ENCODE measurements at places on chromosomes 16 and 17.

- DNase-seq = no peak
Measured at GRCh38 chr16:72588551-72588950, 416.6 kb upstream of the PMFBP1 start.

- no peak for DNase-seq
Measured at GRCh38 chr16:17367036-17367435, 103.7 kb downstream of the XYLT1 start.

DNA sequence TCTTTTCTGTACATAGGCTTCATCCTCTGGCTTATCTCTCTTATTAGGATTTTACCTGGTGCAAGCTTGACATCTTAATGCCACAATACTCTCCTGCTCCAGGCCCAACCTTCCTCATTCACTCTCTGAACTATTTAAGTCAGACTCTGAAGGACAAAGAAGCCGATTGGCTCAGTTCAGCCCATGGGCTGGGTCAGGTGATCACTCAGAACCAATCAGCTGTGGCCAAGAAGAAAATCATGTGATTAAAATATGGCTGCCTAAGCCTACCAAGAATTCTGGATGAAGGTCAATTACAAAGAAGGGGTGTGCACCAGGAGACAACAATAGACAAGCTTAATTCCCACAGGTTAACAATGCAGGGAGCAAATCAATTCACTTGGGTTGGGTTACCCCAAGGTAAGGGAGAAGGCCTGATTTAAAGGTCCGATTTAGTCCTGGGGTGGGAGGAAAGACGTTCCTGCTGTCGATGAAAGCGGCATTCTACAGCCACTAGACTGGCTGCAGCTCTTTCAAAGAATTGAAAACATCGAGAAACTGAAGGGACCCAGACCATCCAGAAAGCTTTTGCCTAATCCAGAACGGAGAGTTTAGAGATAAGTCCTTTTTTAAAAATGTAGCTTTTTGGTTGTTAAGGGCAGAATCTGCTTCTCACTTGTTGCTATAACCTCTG, 42.9 kb upstream of the NFAT5 start:
- DNase-seq = peak; percentile 7

DNA sequence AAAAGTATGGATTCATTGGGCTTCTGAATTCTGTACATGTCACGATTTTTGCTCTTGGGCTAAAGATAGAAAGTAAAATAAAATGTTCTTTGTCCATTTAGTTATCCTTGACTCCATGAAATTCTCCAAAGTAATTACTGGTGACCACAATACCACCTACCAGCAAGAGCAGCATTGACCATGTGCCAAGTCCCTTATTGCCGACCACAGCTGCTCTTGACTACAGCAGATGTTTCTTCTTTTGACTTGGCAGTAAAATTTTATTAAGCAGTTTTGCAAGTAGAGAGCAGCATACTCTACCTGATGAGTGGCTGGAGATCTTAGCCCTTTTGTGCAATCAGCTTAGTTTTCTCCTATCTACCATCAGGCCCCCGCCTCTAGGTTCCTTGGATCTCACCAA, 152.2 kb upstream of the TBX2 start:
- peak; percentile 36 for DNase-seq

DNA sequence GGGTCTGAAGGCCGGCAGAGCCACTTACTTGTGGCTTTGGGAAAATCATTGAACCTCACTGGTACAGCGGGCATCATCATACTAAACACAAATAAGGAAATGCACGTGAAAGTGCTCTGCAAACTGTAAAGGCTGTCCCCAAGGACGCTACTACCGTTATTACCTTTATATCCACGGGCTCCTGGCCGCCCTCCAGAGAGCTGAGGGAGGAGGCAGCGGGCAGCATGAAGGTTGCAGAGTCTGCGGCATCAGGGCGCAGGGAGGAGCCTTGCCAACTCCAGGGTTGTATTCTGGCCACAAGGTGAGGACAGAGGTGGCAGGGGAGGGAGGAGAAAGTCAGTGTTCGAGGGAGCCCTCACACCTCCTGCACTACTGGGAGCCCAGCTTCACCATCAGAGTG, 68.3 kb upstream of the GCSH start:
- no peak for DNase-seq

DNA sequence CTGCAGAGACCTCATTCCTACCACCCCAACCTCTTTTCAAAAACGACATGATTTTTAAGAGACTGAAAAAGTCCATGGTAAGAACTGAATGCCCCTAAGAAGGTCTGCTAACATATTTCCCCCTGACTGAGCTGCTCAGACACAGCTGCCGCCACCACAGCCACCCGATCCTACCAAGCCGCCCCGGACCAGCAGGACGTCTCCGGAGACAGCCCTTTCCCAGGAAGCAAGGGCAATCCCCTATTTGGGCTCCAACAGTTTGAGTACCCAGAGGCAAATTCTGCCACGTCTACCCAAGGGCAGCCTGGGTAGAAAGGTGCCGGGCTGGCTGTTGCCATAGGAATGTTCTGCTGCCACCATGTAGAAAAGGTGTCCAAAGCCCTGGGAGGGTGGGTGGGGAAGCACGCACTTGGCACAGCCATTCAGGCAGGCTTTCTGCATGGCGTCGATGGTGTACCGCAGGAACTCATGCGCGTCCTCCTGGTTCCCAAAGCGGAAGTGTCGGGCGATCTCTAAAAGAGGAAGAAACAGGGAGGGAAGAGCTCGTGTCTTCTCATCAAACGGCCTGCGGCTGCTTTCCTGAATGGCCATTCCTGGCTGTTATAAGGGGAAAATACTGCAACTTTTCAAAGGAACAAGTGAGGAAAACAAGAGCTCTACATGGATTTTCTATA, 13.6 kb downstream of the USP36 start:
- DNase-seq = no peak

- DNase-seq = no peak
Measured at GRCh38 chr17:70171159-70171558, 1.8 kb downstream of the KCNJ2 start.

GRCh38 chr17:44222112-44222869, 2.8 kb upstream of the UBTF start:
- DNase-seq = peak; percentile 31

- no peak for DNase-seq
Measured at GRCh38 chr17:63335831-63336230, 110.3 kb downstream of the CYB561 start.

DNA sequence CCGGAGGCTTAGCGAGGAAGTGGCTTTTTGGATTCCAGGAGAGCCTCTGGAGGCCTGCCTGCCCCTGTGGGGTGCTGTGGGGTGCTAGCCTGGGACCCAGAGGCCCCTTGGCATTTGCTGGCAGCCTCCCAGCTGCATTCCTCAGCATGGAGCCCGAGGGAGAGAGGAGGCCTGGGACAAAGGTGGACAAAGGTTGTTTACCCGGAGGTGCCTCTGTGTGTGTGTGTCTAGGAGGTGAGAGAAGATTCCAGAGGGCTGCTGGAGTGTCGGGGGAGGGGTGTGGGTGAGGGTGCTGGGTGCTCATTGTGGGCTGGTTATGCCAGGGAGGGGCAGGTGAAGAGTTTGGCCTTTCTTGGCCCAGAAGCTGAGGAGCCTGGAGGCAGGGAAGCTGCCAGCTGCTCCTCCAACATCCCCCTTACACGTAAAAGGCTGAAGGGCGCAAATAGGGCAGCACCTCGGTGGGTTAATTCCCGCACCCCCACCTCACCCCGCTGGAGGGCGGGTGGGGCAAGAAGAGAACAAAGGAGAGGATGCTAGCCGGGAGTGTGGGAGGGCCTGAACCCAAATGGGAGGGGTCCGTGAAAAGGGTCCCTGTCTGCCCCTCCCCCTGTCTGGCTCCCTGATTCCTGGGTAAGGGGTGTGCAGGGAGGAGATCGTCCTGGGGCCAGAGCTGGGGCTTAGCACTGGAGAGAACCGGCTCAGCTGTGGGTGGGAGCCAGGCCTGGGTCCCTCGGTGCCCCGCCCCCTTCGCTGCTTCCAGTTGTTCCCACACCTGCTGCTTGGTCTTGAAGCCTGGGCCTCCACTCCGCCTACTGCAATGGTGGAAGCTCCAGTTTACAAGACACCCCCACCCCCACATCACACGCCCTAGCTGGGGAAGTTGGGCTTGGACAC, 9.9 kb downstream of the HEXIM2 start:
- DNase-seq = no peak

GRCh38 chr17:81298325-81298990, 3.4 kb upstream of the SLC38A10 start:
- DNase-seq = no peak

DNA sequence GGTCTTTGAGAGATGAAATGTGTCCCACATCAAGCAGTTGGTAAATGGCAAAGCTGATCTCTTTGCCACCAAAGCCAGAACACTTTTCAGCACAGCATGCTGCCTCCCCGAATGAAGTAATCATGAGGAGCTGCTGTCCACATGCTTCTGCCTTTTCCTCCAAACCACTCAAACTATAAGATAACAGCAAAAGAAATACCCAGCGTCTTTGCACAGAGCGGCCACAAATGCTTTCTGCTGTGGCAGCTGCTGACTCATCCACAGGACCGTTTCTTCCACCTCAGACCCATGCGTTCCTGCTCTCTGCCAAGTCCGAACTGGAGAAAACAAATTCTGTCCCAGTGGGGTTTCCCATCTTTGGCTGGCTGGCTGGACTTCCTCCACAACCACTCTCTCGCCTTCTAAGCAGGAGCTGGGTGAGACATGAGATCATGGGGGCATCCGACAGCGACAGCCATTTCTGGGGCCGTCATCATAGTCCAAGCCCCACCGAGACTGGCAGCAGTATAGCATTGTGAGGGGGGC, 27.1 kb downstream of the TBC1D3B start:
- peak; percentile 11 for DNase-seq

DNA sequence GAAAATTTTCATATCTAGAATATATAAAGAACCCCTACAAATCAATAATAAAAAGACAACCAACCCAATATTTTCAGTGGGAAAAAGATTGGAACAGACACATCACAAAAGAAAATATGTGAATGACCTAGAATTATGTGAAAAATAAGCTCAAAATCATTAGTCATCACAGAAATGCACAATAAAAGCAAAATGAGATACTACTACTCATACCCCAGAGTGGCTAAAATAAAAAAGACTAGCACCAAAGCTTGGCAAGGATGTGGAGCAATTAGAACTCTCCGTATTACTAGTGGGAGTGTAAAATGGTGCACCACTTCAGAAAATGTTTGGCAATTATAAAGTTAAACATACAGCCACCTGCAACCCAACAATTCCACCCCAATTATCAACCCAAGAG, 48.0 kb upstream of the CDH5 start:
- no peak for DNase-seq

DNA sequence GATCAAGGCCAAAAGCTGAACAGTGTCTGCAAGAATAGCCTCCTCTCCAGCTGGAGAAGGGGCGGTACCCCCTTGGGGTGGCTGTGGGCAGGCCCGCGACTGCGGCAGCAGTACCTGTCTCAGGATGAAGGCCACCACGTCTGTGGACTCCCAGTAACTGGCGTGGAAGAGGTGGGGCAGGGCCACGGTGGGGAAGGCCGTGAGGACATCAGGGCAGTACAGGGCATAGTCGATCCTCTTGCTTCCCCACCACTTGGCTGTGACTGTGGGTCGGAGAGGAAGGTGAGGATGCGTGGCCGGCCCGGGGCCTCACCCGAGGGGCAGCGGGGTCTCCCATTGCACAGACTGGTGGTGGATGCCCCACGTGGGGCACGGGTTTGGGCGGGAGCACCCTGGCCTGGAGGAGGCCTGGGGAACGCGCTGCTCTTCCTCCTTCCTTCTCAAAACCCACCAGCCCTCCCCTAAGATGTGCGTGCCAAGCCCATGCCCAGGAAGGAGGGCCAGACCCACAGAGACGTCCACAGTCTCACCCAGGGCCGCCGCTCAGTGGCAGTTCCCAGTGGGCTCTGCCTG, 26.0 kb downstream of the PIMREG start:
- no peak for DNase-seq

- no peak for DNase-seq
Measured at GRCh38 chr16:51048544-51048943, 102.5 kb downstream of the SALL1 start.

- peak; percentile 33 for DNase-seq
Measured at GRCh38 chr16:30786115-30786935, 680 bp downstream of the ZNF629 start.

DNA sequence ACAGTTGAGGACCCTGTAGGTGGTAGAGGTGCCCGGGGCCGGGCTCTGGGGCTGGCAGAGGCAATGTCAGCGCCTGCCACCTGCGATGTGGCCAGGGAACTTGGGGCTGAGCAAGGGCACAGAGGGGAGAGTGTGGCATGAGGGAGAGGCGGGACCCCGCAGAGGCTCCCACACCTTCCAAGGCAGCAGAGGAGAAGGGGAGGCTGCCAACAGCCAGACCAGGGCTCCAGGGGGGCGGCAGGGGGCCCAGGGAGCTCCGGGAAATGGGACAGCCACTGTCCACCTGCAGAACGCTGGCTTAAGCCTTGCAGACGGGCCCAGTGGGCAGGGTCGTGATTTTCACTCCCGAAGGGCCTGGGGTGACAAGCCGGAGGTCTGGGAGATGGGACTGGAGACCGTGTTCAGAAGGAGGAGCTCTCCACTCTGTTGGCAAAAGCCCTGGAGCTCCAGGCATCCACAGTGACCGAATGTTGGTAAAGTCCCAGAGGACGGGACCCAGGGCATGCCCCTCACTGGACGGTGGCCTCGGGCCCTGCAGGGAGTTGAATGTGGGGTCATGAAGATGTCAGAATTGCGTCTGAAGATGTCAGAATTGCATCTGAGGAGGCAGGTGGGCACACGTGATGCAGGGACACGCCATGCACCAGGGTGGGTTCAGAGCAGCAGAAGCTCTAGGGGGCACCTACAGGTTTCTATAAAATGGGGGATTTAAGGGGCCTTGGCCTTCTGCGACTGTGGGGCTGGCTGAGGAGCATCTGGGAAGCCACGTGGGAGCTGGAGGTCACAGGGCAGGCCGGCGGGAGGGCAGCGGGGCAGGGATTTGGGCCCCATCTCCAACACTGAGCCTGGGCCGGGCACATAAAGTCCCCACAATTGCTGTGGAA, 18.6 kb downstream of the CD7 start:
- no peak for DNase-seq

GRCh38 chr16:3774156-3774767, 56.9 kb upstream of the TRAP1 start:
- DNase-seq = no peak

GRCh38 chr17:43757171-43757660, 1.4 kb downstream of the SOST start:
- DNase-seq = no peak

GRCh38 chr17:50692448-50693035, 15.2 kb downstream of the ANKRD40 start:
- no peak for DNase-seq

DNA sequence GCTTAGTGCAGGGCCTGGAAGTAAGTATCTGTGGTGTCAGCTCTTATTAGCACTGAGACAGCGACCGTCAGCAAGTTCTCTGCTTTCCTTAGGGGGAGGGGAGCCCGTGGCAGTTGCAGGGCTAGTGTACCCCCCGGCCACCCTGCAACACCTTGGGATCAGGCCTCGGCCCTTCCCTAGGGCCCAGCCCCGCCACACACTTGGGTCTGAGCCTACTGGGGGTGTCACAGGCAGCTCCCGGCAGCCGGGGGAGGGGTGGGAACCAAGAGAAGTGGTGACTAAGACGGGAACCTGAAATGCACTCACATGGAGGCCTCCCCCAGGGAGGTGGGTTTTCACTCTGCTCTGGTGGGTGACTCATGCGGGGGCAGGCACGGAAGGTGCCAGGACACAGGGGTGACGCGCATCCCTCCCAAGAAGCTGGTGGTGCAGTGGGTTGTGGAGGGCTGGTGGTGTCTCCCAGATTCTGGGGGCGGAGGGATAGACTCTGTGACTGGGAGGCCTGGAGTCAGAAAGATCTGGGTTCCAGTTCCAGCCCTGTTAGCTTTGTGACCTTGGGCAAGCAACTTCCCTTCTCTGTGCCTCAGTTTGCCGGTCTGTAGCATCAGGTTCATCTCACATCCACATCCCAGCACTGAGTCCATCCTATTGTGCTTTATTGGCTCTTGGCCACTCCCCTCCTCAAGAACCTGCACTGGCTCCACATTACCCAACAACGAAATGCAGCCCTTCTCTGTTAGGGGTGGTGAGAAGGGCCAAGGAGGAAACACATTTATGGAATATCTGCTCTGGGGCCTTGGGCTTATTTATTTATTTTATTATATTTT, 44.5 kb downstream of the LAT start:
- DNase-seq = peak; percentile 83
